ENCODE measurements at places on chromosomes 5 and 9.

GRCh38 chr9:93942161-93942560 lies 13.0 kb downstream of the BARX1 start:
- DNase-seq, result no peak

- DNase-seq, result no peak
Observed at GRCh38 chr9:25636026-25636425, 42.2 kb downstream of the TUSC1 start.

DNA sequence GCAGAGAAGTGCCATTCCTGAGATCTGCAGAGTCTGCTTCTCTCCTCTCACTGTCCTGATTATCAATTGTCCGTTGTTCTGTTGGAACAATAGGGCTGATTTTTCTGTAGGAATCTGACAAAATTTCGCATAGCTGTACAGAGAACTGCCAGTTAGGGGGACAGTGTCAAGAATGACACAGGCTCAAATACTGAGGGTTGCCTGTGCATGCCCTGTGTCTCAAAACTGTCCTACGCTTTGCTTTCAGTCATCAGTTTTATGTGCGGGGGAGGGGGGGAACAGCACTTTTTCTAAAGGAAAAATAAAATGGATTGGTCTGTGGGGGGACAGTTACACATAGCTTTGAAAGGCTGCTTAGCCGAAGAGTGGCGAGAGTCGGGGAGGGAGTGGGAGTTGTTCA lies 248.6 kb downstream of the PDZD2 start:
- DNase-seq, result no peak

- no peak for DNase-seq
Observed at GRCh38 chr9:132849185-132849706, 28.8 kb downstream of the AK8 start.

DNA sequence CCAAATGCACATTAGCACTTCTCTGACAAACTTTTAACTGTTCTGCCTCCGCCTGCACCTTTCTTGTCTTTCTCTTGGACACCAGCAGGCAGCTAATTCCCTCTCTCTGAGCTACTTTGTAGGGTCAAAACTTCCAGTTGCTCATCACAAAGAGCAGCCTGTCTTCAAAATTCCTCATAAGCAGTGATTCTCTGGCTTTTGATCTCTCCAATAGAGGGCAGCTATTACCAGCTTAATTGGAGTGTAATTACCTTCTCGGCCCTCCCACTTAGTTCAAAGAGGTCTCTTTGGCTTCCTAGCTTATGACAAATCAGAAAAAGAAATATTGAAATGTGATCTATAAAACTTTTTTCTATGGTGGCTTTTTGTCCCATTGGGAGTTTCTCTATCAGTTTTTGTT lies 43.6 kb upstream of the RAD23B start:
- DNase-seq, result no peak

DNA sequence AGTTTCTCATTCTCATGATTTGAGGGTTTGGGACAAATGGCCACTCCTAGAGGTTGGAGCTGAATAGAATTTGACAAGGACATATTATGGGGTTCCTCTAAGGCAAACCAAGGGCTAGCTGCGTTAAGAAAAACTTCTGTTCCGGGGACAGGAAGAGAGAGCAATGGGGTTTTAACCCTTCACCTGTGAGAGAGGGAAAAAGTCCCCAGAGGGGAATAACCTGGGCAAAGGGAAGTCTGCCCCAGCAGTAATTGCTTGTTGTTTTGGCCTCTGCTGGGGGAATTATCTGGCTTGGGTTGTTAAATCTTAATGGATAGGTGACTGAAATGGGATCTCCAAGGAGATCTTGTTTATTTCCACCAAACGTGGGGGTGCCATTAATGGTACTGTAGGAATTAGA lies 110.1 kb upstream of the MOCS2 start:
- DNase-seq, result no peak

DNA sequence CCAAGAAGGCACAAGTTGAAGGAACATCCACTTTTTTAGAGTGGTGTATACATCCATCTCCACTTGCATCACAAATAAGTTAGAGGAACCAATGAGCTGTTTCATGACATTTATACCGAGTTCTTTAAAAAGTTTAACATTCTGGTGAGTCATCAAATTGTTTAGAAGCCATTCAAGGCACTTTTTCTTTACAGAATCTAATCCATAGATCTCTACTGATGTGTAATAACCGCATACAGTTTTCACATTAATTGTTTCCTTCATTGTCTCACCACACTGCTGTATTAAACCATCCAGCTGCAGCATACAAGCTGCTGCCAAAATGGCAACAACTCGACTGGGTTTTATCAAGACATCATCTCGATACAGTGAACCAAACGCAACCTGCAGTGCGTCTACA lies 744 bp downstream of the GMCL2 start:
- no peak for DNase-seq

DNA sequence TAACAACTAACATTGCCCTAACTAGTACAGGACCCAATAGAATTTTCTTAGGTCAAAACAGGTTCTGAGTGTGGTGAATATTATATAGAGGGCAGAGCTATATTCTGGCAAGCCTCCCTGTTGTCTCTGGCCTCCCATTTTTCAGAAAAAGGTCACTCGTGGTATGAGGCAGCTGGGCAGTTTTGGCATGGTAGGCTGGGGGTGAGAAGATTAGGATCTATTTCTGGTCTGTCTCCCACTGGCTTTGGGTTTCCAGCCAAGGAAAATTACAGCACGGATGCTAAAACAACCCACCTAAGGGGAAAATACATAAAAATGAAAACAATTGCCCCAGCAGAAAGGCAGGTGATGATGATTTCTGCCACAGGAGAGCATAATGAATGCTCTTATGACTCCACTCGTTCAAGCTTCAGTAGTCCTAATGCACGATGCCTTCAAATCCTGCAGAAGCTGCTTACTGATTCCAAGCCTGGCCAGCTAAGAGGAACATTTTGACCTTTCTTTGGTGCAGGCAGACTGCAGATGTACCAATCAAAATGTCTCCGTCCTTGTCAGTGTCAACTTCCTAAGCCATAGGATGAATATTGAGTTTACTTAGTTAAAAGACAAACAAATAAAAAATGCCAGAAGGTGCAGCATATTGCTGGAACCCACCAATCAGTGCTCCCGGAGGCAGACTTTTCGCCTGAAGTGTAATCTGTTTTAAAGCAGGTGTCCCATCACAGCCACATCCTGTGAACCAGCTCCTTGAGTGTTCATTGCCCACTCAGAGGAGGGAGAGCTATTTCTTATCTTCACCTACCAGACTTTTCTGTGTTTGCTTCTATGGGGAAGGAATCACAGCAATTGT lies 435.4 kb downstream of the ZSWIM6 start:
- DNase-seq, result no peak

DNA sequence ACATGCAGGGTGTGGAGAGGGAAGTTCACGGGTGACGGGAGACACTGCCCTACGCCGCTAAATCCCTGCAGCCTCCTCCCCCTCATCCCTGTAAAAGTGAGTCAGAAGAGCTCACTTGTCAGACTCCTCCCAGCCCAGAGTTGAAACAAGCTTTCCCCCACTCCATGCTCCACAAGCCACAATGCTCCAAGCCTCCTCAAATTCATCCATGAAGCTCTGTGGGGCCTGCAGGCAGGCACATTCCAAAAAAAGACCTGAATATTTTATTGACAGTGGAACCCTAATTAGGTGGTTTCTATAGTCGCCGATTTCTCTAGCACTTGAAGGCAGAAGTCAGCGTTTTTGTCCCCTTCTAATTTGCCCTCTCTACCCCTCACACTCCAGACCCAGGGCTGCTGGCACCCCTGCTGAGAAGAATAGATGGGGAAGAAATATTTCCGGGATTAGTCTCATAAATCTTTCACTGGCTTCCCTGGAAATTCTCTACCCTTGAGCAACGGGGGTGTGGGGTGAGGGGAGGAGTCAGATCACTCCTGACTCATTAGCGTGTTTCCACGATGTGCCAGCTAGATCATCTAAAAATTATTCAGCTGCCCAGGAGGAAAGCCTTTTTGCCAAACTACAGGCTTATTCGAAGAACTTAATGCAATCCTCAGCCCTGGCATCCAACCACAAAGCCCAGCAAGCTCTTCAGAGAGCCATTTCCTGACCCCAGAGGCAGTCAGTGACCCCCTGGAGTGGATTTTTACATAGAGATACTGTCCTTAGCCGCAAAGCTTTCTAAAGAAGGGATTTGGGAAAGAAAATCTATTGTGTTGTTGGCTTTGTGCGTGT lies 97.1 kb downstream of the ENC1 start:
- DNase-seq, result no peak

Measured in activated CD4-positive, CD25-positive, alpha-beta regulatory T cell treated with anti-CD3 and anti-CD28 coated beads, Interleukin-2, amount 50 U/mL, for 16 hours (primary cell).